ENCODE measurements at places on chromosomes 16 and 17.

GRCh38 chr17:41547378-41547841 lies 19.3 kb upstream of the KRT19 start:
- DNase-seq = no peak

DNA sequence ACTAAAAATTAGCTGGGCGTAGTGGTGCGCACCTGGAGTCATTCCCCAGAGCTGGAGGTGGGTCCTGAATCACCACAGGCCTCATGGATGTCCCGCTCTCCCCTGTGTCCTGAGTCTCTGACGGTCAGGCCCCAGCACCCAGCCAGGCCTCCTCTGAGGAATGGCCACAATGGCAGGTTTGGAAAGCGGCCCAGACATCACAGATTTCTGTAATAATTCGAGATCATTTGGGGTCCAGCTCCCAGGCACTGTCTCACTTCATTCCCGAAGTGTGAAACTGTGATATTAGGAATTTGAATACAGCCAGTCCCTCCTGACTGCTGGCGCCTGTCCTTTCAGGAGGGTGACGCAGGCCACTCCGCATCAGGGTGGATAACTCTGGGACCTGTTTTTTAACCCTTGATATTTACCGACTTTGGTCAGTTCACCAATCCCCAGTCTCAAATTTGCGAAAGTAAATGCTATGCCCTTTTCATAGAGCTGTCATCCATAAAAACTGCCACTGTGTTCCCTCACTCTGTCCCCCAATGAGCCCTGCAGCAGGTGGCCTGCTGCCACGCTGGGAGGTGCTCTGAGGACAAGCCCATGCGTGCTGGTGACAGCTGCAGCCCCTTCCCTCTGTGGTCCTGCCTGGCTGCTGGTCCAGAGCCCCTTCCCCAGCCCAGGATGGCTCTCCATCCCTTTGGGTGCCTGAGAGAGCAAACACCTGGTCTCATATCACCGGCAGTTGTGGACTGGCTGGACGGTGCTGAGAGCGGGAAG lies 28.3 kb upstream of the RPTOR start:
- no peak for DNase-seq

DNA sequence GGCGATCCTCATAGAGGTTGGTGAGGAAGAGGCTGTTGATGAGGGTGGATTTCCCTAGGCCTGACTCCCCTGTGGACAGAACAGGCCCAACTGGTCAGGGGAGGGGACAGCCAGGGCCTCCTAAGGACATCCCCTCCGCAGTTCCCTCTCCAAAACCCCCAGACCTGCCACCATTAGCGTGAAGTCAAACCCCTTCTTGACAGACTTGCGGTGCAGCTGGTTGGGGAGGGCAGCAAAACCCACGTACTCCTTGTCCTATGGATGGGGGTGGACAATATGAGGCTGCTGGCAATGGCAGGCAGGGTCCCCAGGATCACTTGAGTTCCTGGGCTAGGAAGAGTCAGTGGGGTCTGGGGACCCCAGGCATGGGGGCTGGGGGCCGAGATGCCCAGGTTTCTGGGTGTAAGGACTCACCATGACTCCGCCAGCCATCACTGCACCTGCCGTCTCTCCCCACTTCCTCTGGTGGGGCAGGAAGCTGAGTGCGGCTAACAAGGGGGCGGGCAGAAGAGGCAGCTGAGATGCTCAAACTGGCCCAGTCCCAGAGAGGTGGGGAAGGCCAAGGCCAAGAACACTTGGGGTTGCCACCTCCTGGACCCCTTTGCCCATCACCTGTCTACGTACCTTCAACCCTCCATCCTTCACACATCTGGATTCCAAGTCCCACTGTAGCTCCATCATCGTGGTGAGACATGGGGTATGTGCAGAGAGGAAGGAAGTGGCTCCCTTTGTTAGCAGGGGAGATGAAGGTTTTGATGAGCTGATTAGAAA lies at the start of gene SEPTIN1:
TSS of gene SEPTIN1 (minus strand) at position 451 of the 771 bp plus-strand sequence. CDS start at position 432, 19 bp downstream.
- no peak for DNase-seq

- no peak for DNase-seq
Measured at GRCh38 chr17:31291820-31292219, 5.2 kb downstream of the OMG start.

- no peak for DNase-seq
Measured at GRCh38 chr17:202501-202951, 21.1 kb upstream of the DOC2B start.

- DNase-seq = no peak
Measured at GRCh38 chr17:65742403-65743307, 181.2 kb upstream of the AXIN2 start.

DNA sequence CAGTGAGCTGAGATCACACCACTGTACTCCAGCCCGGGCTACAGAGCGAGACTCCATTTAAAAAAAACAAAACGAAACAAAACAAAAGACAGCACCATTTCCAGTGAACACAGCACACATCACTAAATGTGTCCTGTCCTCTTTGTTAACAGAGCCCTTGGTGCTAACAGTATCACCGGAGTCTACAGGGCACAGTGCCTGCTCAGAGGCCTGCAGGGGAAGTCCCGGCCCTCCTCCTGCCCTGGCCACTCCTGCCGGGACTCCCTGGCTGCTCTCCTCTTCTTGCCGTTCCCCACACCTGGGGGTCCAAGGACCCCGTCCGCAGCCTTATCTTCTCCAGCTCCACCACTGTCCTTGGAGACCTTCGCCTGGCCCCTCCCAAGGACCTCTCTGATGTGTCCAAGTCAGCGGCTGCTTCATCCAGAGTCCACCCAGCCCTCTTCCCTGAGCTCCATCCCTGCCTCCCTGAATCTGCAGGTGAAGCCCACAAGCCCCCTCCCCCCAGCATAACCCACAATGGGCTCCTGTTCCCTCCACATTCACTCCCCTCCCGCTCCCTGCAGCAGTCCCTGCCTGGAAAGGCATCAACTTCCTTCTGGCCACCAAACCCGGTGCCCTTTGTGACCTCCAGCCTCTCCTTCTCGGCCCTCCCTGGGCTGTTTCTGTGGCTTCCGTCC lies 8.5 kb downstream of the TRPV1 start:
- DNase-seq = no peak

DNA sequence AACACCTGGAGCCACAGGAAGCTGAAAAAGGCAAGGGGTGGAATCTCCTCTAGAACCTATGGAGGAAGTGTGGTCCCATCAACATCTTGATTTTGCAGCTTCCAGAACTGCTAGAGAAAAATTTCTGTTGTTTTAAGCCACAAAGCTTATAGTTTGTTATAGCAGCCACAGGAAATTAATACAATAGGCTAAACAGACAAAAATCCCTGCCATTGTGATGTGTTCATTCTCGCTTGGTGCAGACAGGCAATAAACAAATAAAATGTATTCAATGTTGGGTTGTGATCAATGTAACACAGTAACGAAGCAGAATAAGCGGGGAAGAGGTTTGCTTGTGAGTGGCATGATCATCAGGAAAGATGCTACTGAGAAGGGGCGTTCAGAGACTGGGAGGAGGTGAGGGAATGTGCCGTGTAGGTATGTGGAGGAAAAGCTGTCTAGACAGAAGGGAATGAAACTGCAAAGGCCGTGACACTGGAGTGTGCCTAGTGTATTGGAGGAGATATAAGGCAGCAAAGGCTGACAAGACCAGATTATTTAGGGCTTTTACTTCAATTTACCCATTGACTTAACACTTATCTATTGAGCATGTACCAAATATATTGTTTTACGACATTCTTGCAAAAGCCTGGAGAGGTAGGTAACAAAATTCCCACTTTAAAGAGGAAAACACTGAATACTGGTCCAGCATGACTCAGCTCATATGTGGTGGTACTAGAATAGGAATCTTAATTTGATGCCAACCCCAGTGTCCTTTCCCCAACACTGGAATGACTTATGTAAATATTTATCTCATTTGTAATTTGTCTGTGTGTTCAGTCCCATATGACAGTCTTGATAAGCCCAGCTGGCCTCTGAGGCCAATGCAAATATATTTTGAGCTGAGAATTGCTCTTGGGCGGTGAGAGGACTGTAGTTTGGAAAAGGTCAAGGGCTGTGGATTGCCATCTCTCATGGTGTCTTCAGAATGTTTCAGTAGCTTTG lies 375.9 kb downstream of the CDH13 start:
- DNase-seq = no peak

DNA sequence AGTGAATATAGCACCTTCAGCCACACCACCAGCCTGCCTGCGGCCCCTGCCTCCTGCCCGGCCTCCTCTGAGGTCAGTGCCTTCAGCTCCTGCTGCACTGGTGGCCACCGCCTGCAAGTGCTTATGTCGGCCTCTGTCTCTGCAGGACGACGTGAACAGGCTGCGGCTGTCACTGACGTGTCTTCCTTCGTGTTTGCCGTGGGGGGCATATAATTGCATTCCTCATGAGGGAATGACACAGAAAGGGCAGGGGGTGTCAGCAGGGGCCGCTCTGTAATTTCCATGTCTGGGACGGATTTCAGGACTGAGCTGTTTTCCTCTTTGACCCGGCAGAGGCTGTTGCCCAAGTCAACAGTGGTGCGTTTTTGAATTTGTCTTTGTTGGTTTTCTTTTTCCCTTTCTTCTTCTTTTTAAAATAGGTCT lies 28.5 kb downstream of the CMIP start:
- no peak for DNase-seq

DNA sequence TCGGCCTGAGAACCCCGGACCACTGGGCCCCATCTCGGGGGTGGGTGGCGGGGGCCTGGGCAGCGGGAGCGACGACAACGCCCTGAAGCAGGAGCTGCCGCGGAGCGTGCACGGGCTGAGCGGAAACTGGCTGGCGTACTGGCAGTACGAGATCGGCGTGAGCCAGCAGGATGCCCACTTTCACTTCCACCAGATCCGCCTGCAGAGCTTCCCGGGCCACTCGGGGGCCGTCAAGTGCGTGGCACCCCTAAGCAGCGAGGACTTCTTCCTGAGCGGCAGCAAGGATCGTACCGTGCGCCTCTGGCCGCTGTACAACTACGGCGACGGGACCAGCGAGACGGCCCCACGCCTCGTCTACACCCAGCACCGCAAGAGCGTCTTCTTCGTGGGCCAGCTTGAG lies 8.9 kb upstream of the SERPINF2 start:
- no peak for DNase-seq

DNA sequence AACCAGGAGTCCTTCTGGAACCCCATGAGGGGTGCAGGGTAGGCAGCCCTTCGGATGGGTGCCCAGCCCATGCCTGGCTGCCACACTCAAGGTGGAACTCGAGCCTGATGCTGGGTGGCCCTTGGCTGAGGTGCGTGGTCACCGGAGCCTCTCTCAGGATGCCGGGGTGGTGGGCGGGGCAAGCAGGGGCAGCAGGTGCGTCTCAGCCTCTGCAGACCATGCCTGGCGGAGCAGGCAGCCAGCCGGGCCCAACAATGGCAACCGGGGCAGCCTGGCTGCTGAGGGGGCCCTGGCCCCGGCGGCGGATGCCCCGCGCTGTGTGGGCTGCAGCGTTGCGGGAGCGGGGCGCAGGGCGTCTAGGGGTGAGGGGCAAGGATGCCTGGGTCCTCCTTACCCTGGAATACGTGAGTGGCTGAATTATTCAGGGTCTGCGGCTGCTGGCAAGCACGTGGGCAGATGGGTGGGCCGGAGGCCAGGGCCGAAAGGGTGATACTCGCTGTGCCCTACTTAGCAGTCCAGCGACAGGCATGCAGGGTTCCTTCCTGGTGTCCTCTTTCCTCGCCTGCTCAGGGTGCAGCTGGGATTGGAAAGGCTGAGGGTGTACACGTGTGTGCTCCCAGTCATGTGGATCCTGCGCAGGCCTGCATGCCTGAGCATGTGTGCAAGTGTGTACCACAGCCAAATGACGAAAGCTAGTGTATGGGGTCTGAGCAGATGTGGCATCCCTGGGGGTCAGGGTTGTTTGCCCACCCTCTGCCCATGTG lies 14.6 kb downstream of the MYO15A start:
- DNase-seq = no peak

GRCh38 chr17:49294122-49294521 lies 63.5 kb upstream of the PHOSPHO1 start:
- no peak for DNase-seq

DNA sequence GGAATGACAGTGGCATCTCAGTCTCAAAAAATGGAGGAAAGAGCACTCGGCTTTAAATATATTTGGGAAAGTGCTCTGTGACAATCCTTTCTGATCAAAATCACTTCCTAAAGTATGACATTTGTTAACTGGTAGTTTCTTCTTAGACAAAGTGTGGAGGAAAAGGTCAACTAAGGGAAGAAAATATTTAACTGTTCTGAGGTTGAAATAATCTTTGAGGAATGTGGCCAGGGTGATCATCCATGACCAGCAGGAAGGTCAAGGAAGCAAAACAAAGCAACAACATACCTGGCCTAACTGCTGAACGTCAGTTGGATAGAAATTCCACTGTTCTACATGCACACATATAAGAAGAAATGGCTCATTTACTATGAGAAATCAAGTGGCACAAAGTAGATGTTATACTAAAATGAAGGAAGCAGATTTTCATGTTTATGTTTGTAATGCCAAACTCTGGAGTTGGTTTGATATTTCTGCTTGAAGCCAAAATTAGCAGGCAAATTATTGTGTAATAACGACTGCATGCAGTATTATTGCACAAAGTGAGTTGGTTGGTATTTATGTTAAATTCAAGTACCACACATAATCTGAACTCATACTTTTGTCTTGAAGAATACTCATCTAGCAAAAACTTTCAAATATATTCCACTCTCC lies 87.3 kb upstream of the CORO6 start:
- DNase-seq = no peak

- peak; percentile 85 for DNase-seq
Measured at GRCh38 chr17:77801545-77802332, 156.8 kb upstream of the TNRC6C start.

DNA sequence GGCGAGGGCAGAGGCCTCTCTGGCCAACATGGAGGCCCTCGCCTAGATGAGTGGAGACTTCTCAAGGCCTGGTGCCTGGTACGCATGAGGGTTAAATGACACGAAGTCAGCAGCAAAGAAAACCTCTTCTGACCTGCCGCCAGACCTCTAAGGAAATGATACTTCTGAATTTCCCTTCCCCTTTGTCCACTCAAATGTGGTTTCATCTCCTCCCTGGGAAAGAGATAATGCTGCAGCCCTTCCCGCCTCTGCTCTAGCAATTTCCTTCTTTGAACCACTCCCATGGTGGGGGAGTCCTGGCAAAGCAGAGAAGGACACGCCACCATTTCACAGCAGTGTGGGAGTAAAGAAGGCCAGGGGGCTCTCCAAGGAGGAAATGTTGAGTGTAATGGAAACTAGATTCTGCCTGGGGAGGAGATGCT lies 65.7 kb upstream of the BCAR1 start:
- DNase-seq = no peak
